Activated CD8-positive, alpha-beta memory T cell treated with anti-CD3 and anti-CD28 coated beads for 1 hour (primary cell): ENCODE measurements at places on chromosomes 16 and 17.

DNA sequence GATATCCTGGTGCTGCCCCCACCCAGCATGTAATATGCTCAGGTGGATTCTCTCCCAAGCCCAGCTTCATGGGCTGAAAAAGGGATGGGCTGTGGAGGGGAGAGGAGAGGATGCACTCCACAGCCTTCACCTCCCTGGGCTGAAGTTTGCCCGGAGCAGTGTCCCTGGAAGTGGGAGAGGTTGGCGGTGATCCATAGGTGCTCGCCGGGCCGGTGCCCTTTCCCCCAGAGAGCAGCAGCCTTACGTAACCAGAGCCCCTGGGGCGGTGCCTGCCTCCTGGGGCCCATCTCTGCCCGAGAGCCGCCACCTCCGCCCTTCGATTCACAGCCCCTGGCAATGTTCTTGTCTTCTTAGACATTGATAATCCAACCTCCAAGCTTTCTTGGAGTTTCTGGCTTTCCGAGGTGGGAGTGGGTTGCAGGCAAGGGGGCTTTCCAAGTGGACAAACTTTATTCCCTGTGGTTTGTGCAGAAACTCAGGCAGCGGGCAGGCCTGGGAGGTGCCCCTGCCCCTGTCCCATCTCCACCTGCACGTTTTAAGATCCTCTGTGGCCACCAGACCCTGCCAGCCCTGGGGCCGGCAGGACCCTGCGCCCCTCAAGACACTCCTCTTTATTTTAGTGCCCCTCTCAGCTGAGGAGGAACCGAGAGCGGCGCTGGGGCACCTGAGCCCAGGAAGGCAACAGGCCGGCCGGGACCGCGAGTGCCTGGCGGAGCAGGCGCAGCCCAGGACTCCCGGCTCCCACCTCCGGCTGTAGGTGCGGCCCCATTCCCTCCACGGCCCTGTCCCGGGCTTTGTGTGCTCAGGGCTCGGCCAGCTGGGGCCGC, 3.1 kb upstream of the WDR90 start:
- DNase-seq: no peak

DNA sequence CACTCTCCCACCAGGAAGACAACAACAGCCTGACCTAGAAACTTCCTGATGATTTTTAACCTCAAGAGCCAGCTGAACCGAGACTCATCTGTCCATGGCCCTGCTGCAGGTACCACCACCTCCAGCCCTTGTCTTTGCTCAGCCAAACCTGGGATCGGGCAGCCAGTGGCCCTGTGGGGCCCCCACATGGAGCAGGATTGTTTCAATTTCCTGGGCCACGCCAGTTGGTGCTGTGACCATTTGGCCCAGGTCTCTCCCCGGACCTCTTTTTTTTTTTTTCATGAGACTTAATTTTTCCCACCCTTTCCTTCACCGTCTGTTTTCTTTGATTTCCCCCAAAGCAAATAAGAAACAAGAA, 8.3 kb upstream of the HOXB2 start:
- no peak for DNase-seq

GRCh38 chr16:75065149-75065505, 51.5 kb downstream of the LDHD start:
- no peak for DNase-seq

DNA sequence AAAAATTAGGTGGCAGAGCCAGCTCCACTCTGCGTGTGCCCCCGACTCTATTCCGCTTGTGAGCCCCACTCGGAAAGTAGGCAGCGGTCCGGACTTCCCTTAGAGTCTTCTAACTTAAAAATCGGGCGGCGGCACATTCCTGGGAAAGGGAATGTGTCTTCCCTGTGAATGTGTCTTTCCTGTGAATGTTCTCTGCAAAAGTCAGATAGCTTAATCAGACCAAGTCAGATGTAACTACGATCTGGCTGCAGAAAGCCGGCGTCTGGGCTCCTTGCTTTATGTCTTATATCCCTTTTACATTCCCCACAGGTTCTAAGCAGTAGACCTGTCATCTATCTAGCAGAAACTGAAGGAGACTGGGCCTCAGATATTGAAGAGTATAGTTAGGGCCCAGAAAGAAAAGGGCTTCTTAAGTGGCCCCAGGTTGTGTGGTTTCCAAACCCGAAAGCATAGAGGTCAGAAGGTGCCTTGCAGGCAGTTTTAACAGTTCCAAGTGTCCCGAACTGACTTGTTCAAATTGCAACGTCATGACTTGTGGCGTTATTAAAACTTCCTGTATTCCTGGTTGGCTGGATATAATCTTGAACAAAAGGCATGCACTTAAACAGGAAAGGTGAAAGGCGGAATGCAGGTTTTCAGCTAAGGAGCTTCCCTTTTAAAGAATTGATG, 601 bp downstream of the PHKB start:
- DNase-seq: no peak

DNA sequence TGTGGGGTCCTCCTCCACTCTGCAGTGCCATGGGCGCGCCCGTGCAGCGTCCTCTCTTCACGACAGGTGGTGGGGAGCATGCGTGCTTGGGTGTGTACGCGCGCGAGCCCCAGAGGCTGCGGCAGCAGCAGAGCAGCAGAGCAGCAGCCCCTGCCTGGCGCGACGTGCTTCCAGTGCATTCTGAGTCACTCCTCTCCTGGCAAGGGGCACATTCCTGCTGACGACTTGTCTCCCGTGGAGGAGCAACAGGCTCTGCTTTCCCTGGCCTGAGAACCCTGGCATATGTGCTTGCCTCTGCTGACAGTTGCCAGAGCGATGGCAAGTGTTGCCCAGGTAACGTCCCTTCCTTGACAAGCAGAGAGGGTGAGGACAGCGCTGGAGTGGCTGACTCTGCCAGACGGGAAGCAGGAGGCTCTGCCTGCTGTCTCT, 133.8 kb upstream of the PLCG2 start:
- no peak for DNase-seq

DNA sequence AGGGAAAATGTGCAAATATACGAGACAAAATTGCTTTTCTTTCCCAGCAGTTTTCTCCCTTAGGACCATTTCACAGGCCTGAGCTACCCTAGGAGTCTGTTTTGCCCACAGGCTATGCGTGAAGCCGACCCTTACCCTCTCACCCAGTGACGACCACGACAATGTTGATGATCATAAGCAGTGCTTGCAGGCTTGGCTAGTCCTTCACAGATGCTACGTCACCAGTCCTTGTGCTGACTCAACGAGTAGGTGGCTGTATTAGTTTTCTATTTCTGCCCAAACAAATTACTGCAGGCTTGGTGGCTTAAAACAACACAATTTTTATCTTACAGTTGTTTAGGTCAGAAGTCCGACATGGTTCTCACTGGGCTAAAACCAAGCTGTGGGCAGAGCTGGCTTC, 574.6 kb upstream of the HSBP1 start:
- DNase-seq: no peak

DNA sequence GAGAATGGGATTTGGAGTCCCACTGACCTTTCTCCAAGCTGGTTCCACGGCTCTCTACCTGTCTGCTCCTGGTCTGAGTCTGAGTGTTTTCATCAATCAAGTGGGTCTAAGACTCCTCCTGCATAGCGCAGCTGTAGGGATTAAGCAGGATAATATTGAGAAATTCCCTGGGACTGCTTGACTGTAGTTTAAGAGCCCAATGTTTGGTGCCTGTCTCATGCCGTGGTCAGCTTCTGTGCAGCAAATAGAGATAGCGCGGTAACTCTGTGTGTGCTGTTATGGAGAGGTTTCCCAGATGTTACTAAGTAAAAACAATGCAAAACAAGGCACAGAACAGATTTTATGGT, 21.4 kb downstream of the RPTOR start:
- DNase-seq: no peak

DNA sequence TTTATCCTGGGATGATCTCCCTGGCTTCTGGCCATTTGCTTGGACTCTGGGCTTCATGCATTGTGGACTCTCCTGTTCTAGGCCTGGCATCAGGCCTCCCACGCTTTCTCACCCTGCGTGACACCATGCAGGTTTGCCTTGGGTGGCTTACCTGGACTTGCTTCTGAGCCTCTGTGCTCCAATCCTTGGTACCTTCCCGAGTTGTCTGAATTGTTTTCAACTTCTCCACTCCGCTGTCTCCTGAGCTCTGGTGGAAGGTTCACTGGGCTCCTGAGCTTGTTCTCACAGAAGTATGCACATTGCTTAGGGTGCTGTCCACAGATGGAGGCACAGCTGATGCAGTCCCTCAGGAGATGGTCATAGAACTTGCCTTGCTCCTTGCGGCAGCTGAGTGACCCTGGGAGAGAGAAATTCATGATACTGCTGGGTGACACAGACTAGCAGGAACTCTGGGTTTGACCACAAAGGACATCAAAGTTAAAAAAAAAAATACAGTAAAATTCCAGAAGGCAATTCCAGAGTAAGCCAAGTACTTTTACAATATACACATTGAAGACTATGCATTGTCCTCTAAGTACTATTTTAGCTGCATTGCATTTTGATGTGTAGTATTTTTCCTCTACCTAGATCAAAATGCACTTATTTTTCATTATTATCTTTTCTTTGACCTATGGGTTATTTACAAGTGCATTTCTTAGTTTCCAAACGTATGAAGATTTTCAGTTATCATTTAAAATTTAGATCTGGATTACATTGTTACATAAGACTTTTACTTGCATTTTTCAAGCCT, 23.1 kb downstream of the TNFRSF13B start:
- DNase-seq: no peak

- no peak for DNase-seq
Measured at GRCh38 chr17:28334171-28334570, 1.1 kb downstream of the IFT20 start.

GRCh38 chr16:19348578-19349315, 63.2 kb downstream of the CLEC19A start:
- no peak for DNase-seq

GRCh38 chr16:72332926-72333325, 161.0 kb upstream of the PMFBP1 start:
- DNase-seq: no peak

DNA sequence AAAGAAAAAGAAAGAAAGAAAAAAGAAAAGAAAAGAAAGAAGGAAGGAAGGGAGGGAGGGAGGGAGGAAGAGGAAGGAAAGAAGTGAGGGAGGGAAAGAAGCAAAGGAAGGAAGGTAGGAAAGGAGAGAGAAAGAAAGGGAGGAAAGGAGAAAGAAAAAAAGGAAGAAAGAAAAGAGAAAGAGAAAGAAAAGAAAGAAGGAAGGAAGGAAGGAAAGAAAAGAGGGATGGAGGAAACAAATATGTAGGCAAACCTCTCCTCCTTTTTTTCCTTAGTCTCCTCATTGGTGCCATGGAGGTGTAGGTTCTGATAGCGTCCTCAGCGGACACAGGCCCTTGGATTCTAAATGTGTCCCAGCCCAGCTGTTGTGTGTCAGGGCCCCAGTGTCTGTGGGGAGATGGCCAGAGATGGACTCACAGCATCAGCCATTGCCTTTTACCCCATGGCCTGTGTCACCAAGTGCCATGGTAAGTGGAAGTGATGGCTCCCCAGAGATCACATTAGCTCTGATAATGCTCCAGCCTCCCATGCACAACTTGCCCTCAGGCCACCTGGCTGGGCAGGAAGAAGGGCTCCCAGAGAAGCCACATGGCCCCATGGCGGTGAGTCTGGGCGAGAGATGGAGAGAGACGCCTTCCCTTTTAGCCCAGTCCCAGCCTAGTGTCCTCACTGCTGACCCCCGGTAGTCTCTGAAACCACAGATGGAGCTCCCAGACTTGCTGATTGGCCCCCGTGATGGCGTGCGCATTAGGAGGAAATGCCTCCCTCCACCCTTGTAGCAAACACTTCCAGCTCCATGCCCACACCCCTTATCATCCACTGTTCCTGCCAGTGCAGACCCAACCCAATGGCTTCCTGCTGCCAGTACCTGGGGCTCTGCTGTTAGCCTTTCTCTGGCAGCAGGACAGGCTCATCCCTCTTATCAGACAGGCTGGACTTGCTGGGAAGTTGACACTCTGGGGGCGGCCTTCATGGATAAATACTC, 3.7 kb upstream of the SLC6A2 start:
- DNase-seq: no peak

DNA sequence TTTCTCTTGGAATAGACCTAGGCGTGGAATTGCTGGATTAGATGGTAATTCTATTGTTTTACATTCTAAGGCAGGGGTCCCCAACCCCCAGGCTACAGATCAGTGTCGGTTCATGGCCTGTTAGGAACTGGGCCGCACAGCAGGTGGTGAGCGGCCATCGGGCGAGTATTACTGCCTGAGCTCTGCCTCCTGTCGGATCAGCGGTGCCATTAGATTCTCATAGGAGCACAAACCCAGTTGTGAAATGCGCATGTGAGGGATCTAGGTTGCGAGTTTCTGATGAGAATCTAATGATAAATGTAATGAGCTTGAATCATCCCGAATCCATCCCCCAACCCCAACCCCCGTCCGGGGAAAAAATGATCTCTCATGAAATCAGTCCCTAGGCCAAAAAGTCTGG, 23.0 kb downstream of the NLRC5 start:
- no peak for DNase-seq

DNA sequence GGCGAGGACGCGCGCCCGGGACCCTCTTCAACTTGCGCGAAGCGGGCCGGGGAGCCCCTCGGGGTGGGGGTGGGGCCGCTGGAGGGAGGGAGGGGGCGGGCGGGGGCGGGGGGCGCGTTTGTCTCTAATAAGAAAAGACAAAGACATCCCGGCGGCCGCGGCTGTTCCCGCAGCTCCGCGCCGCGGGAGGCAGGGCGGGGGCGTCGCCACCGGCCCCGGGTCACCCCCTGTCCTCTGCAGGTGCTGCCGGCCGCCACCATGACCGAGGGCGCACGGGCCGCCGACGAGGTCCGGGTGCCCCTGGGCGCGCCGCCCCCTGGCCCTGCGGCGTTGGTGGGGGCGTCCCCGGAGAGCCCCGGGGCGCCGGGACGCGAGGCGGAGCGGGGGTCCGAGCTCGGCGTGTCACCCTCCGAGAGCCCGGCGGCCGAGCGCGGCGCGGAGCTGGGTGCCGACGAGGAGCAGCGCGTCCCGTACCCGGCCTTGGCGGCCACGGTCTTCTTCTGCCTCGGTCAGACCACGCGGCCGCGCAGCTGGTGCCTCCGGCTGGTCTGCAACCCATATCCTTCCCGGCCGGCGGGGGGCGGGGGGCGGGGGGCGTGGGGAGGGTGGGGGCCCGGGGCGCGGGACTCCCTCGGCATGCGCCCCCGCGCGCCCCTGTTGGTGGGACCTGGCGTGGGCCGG, 714 bp downstream of the CACNA1H start:
- no peak for DNase-seq

DNA sequence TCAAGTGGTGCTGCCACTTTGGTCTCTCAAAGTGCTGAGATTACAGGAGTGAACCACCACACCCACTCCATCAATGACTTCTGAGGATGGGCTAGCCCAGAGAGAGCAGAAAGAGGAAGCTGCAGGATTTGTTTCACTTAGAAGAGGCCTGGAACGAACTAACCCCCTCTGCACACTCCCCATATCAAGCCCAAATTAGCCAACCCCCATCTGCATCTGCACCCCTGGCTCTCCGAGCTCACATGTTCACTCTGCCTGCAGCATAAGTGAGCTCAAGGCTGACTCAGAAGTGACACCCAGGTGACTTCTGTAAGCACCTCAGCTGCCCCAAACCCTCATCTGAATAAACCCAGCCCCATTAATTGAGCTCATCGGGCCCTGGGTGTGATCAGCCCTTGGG, 4.8 kb downstream of the SCNN1G start:
- DNase-seq: no peak

GRCh38 chr17:43546319-43547188, at the start of gene ETV4:
ETV4 (minus strand) TSS chr17:43546340; CDS start chr17:43545617, 723 bp downstream.
- DNase-seq: peak; percentile 73

- DNase-seq: no peak
Measured at GRCh38 chr16:361341-361871, 8.9 kb upstream of the AXIN1 start.

GRCh38 chr16:70252355-70252988, 732 bp upstream of the EXOSC6 start:
- no peak for DNase-seq
